ENCODE measurements at places on chromosomes 5 and 9. TPM values are rescaled to one million over a fixed set of nuclear protein-coding genes. Genes with fewer than 3 reads are reported as not detected.

- no peak for DNase-seq
Measured at GRCh38 chr9:102967979-102968378, 27.2 kb upstream of the CYLC2 start.

Gene RNF183
- total RNA-seq = 0.40 TPM

DNA sequence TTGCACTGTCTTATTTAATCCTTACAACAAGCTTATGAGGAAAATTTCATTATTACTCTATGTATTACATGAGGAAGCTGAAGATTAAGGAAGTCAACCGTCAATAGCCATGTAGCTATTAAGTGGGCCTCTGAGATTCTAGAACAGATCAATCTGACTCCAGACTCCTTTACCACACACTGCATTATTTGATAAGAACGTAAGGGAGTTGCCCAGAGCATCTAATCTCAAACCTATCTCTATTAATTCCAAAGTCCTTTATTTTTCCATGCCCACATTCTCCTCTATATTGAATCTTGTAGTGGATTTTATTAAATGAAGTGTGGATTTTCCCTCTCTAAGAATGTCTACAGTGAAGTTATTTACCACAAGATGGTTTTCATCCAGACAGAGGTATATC lies 118.2 kb upstream of the MTAP start:
- no peak for DNase-seq

GRCh38 chr5:1757511-1757910 lies 42.1 kb downstream of the MRPL36 start:
- DNase-seq = peak; percentile 7

DNA sequence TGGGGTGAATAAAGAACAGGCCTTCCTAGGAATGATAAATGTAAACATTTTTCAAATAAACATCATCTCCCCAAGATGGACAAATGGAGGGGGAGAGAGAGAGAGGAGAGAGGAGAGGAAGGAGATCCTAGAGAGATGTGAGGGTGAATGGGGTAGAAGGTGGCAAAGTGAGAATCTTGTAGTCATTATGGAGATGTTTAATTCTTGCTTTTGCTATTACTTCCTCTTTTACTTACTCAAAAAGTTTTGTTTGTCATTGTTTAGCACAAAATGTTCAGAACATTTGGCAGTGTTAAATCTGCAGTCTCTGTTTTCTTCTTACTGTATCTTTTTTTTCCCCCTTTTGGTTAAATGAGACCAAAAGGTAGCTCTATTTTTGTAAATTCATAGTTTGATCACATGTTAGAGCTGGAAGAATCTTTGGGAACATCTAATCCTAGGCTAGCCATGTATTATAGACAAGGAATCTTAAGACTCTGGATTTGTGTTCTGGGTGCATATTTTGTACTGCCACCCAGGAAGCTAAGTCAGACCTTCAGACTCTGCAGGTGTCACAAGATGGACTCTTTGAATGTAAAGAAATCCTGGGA lies 266.1 kb downstream of the NTRK2 start:
- DNase-seq = no peak

DNA sequence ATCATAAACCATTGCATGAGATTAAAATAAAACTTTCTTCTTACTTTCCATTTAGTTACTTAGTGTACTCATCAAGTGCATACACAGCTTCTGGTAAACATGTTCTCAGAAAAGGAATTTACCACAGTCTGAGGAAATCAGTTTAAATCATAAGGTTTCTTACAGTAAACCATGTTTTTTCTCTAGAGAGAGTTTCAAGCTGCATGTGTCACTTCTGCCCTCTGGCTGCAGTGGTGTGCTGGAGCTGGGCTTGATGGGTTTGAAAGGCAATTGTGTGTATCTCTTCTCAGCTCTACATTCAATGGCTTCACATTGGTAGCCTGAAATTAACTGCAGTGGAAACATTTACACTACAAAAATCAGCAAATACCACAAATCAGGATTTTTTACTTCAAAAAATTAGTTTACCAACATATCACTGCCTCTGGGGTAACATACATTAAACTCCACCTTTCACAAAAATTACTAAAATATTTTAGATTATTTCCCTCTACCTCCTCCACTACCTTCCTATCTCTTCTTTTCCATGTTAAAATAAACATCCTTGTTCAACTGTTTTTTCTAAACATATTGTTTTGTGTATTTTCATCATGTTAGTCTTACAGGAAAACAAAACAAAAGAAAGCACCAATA lies 414.3 kb downstream of the ANXA1 start:
- DNase-seq = no peak

DNA sequence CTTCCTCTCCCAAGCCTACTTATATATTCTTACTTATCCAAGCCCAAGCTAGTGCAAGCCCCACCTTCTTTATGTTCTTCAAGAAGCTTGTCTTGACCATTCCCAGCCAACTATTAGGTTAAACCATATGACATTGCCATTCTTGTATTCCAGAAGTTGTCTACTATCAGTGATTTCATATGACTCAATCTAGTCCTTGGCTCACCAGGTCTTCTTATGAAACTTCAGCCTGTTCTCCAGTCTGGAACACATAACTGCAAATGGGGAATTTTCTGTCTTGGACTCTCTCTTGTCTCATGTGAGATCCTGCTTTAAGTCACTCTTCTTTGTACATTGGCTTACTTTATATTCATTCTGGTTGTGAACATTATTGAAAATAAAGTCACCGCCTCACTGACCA lies 130.7 kb downstream of the TTLL11 start:
- no peak for DNase-seq

- DNase-seq = no peak
Measured at GRCh38 chr5:124713595-124713994, 32.8 kb downstream of the ZNF608 start.

Gene NTNG2
- 5.9 TPM for total RNA-seq

Gene AQP3
- 167 TPM for total RNA-seq

- DNase-seq = peak; percentile 13
Measured at GRCh38 chr9:134887686-134888602, 7.3 kb downstream of the FCN2 start.

DNA sequence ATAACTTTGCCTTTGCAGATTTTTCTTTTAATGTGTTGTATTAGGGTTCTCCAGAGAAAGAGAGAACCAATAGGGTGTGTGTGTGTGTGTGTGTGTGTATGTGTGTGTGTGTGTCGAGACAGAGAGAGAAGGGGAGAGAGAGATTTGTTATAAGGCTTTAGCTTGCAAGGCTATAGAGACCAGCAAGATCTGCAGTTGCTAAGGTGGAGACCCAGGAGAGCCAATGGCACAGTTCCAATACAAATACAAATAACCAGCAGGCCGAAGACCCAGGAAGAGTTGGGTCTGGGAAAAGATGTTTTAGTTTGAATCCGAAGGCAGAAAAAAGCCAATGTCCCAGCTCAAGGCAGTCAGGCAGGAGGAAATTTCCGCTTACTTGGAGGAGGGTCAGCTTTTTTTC lies 23.0 kb downstream of the TMOD1 start:
- no peak for DNase-seq

Gene BSPRY
- total RNA-seq = 7.1 TPM

Gene NREP
- 4.5 TPM for total RNA-seq

- DNase-seq = no peak
Measured at GRCh38 chr9:37961351-37961750, 57.4 kb upstream of the SLC25A51 start.

GRCh38 chr5:63648376-63648775 lies 313.9 kb downstream of the HTR1A start:
- DNase-seq = no peak

GRCh38 chr5:145925803-145926202 lies 10.6 kb upstream of the SH3RF2 start:
- no peak for DNase-seq

DNA sequence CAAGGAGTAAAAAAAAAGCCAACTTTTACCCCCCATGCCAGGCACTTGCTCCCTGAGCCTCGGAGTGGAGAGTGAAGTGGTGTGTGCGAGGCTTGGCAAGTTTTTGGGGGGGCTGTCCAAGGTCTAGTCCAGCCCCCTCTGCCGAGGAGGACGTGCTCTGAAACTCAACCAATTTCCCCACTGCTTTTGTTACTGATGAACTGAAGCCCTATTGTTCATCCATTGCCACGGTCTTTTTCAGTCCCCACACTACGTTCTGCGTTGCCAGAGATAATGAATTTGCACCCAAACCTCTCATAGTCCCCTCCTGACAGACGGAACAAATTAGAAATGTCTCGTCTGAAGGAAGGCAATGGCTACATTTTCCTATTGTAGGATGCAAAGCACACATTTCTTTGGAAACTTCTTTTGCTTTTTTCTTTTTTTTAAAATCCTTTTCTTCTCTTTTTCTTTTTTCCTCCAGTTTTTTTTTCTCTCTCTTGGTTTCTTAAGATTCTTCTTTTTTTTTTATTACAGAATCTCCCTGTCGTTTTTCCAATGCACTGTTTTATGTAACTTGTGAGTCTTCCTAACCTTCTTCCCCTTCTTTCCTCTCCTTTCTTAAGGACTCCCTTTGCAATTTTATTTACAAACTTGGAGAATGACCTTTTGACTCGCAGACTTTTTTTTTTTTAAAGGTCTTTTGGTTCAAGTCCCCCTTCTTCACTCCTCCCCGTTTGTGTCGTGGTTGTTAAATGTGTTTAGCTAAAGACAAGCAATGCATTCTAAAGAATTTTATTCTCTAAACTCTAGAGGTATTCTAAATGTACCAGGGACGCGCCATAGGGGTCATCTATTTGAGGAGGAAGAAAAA lies 209.5 kb downstream of the MEF2C start:
- DNase-seq = no peak

DNA sequence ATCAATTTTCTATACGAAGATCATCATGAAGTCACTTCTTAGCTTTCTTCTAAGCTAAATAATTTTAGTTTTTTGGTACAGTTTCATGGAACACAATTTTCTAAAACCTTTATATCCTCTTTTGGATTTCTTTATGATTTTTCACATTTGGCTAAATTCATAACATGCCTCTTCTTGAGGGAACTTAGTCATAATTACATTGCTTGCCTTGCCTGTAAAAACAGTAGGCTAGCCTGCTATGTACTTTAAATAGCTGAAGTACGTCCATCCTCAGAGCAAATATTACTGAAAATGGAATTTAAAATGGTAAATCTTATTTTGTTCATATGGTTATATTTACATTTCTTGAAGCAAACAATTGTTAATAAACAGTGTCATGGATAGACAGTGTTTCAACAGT lies 225.0 kb downstream of the VPS13A start:
- DNase-seq = no peak

Gene ACOT12
- not detected for total RNA-seq

DNA sequence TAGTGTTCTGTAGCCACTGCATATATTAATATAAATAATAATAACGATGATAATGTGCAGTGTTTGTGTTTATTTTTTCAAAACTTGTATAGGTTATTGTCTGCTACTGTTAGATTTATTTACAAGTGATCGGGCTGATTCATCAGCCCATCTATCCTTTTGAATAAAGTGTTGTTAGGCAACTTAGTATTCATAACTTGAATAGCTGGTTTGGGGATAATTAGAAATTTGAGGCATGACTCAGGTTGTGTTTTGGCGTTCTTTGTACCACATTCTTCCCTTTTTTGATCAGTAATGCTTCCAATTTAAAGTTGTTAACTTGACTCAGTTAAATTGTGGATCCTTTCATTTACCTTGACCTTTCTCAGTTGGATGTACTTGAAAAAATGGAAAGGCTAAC lies 69.7 kb downstream of the FOCAD start:
- no peak for DNase-seq

DNA sequence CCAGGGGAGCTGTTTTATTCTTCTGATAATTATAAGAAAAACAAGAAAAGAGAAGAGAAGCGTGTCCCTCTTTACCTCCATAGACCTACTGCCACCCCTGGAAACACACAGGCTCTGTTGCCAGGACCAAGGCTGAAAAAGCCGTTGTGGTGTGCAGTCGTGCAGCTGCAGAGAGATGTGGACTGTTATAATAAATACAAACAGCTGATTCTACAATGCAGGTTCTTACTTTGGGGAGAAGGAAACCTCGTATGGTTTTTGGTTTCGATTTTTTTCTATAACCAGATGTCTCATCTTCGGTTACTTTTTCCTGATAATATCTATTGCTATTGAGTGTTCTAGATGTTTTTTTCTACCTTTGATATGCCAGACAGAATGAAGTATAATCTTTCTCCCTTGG lies 28.1 kb downstream of the FYB1 start:
- peak; percentile 63 for DNase-seq

DNA sequence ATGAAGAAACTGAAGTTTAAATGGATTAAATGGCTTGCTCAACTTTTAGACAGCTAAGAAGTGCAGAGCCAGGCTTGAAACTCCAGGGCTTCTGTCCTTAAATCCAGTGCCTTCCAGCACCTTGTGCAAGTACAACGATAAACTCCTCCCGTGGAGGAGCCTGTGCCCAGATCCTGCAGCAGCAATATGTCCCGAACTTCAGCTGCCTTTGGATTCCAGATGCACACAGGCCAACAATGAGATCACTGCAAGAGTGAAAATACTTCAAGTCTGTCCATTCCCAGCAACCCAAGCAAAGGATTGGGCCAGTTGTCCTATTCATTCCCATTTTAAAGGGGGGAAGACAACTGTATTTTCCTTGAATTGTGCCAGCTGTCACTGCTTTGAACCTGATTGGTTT lies 199.6 kb downstream of the CRB2 start:
- DNase-seq = no peak

DNA sequence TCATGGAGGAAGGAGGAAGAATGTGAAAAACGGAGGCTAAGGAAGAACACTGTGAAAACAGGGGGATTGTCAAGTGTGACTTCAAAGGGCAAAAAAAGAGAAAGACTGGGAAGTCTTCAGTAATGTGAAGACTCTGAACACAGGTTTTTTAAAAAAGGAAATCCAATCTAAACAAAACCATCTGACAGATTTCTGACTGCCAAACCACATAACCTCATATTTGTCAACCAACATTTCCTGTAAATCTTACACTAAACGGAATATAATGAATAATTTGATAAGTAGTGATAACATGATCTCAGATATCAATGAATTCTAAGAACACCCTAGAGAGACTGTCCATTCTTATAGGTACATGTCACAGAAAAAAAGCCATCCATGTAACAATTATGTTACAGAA lies 124.7 kb downstream of the FBN2 start:
- DNase-seq = no peak

DNA sequence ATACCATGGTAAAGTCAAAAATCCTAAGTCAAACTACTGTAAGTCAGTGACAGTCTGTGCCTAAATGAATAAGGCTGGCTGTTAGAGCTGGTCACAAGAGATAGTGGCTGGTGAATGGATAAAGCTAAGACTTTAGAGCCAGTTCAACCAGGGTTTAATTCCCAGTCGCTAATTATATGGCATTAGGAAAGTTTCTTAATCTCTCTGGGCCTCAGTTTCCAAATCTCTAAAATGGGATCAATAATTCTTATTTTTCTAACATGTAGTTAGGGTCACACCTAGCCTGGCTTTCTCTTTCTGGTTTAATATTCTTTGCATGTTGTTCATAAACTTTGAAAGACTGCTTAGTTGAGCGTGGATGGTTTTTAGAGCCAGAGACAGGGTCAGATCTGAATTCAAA lies 64.8 kb downstream of the SMIM15 start:
- no peak for DNase-seq

GRCh38 chr5:169945831-169946261 lies 34.4 kb downstream of the INSYN2B start:
- no peak for DNase-seq

DNA sequence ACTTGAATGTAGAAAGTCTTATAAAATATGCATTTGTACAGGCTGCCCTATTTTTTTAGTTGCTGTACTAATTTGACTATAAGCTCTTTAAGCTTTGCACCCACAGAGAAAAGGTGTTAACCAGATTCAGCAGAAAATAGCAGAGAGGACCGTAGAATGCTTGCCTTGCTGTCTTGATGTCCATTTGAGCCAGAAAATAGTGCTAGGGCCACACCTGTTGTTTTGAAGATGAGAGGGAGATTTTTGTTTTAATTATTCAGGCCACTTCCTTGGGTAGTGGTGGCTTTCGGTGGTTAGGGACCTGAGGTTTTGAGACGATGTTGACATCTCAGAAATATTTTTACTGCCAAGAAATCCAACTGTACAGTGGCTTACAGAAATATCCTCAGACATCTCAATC lies 196.0 kb downstream of the SPATA31D1 start:
- no peak for DNase-seq
